H4 (cell line): ENCODE measurements at places on chromosomes 16 and 17.

- no peak for DNase-seq
Observed at GRCh38 chr17:64547319-64547718, 40.5 kb downstream of the CEP95 start.

DNA sequence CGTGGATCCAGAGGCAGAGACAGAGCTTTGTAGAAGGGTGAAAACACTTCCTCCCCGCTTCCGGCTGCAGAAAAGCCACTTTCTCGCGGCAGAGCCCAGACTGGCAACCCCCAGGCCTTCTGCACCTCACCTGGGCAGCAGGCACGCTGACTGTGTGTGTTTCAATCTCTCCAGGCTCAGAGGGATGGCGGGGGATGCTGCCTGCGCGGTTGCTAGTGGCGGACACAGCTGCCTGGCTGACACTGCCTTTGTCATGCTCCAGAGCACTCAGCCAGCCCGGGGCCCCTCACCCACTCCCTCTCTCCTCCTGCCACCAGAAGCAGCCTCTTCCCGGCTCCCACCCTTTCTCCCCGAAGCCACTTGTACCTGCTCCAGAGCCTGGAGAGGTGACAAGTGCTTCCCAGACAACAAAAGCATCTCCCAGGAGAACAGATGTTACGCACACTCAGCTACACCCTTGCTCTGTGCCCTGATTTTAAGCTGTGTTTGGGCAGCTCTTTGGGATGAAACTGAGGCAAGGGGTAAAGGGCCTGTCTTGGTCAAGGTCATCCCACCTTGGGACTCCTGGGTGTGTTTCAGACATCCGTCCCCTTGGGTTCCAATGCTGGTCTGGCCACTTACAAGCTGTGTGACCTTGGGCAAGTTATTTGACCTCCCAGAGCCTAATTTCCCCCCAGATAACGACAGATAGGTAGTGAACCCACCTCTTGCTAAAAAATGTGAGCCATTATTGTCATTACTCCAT is 9.2 kb upstream of the GLIS2 start:
- no peak for DNase-seq

GRCh38 chr16:15606518-15607220 is 36.3 kb downstream of the MARF1 start:
- DNase-seq, result no peak

DNA sequence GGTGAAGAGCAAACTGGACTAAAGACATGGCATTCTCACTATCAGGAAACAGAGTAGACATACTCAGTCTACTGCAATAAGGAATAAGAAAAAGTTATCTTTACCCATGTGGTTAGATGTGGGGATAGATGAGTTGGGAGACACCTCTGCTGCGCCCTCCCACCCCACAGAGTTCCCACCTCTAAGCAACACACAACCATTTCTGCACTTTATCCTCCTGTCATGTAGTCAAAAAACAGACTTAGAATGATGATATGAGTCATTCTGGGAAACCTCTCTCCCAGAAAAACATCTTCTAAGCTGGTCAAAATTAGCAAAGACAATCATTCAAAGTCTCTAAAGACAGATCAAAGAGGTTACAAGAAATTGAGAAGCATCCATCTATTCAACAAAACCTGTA is 94.9 kb downstream of the CACNG1 start:
- DNase-seq, result no peak

GRCh38 chr16:83552228-83552627 is 255.6 kb upstream of the HSBP1 start:
- no peak for DNase-seq

GRCh38 chr16:19696961-19697360 is 21.1 kb downstream of the KNOP1 start:
- DNase-seq, result no peak

DNA sequence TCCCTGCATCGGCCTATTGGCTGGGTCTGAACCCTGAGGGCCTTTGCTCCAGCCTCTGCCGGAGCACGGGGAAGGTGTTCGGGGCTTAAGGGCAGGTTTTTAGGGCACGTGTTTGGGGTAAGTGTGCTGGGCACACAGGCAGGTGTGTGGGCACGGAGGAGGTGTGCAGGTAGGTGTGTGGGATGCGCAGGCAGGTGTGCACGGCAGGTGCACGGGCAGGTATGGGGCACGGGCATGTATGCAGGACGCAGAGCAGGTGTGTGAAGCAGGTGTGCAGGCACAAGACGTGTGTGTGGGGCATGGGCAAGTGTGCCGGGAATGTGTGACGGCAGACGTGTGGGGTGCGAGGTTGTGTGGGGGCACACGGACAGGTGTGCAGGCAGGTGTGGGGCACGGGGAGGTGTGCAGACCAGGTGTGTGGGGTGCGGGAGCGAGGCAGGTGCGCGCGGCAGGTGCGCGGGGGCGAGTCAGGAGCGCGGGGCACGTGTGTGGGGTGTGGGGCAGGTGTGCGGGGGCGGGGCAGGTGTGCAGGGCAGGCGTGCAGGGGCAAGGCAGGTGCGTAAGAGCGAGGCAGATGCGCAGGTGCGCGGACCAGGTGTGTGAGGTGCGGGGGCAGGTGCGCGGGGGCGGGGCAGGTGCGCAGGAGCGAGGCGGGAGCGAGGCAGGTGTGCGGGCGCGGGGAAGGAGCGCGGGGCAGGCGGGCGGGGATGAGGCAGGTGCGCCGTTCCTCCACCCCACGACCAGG is 28.6 kb upstream of the METRNL start:
- DNase-seq, result no peak

DNA sequence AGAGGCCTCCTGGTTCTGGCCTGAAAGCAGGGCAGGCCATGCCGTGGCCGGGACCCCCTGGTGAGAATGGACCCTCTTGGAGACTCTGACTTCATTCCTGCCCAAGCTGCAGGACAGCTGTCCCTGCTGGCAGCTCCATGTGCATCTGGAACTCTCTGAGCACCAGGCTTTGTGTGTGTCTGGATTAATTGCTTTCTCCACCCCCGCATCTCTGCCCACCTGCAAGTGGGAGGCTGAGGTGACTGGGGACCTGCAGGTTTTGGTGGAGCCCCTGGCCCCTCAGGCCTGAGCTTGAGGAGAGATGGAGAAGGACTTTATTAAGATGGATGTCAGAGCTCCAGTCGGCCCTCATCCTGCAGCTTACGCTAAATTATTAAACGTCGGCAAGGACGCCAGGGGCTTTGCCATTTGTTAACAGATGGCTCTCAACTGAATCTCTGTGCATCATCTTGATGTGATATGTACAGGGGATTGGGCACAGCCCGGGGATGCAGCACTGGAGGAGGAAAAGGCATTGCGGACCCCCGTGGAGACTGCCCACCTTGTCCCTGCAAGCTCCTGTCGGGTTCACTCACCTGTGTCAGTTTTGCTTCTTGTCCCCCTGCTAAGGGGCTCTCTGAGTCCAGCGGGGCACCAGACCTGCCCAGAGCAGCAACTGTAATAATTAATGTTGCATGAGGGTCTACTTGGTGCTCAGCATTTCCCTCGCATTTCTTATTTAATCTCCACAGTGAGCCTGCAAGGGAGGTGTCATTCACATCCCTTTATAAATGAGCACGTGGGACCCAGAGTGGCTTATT is 154.1 kb upstream of the RPL38 start:
- DNase-seq, result no peak

DNA sequence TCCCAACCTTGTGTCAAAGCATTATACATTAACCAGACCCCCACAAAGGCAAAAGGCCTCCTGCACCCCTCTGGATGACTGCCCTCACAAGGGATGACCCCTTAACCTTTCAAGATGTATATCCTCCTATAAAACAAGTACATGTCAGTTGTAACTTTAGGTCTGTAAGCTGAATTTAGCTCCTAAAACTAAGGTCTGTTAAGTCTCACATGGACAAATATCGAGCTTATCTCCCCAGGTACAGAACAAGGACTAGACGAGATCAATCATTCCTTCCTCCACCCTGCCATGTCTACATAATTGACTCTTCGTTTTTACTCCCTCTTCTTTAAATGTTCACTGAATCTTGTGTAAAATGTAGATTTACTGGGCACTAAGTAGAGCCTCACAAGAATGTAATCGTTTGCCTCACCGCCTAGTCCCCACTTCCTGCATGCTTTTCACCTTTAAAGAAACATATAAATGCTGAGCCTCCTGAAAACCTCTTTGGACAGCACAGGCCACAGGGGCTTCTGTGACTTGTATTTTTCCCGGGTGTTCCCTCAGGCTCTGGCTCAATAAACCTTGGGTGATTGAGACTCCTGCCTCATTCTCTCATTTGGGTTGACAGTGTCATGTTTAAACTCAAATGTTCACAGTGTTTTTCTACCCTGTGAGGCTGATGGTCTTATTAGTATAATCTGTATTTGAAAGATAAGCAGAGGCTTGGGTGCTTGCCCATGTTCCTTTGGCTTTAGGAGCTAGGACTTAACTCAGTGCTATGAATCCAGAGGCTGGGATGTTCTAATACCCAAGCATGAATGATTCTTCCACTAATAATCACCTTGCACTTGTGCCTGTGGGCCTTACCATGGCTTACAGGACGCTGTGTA is 37.6 kb downstream of the MMD start:
- DNase-seq, result no peak

GRCh38 chr17:73718362-73718761 is 74.1 kb upstream of the SDK2 start:
- DNase-seq, result no peak

DNA sequence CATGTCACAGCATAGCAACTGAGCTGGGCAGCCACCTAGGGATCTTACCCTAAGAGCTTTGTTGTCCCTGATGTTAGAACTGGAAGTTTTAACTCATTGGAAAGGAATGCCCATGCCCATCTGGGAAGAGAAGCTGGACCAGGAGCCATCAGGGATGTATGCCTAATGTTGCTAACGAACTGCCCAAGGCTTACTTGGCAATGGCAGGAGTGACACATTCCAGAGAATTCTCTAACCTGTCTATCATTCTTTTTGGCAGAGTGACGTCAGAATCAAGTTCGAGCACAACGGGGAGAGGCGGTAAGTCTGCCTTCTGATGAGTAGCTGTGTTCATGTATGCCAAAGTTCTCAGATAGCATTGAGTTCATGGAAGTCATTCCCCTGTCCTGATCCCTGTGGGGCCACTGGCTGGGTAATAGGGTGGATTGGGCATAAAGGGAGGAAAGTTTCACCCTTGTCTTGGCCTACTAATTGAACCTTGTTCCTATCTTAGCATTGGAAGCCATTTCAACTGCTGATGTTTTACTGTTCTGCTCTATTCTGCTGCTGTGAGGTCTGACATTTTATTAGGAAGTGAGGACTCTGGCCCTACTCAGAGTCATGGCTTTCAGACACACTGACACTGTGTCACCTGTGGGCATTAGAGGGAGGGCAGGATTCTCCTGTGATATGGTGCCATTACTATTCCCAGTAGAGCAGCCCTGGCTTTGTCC is 23.7 kb downstream of the MAP3K3 start:
- DNase-seq, result no peak

DNA sequence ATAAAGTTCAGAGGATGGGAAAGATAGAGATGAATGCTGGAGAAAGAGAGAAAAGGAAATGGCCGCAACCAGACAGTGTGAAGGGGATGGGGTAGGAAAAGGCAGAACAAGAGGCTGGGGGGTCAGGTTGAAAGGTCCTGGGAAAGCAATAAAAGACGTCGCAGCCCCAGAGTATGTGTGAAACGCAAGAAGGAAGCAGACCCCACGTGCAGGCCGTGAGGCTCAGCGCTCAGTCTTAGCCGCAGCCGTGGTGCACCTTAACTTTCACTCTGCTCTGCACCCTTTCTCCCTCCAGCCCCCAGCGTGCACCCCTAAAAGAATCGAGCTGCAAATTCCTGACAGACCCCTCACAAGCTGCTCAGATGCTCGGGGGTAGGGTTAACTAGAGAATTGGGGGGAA is 1.9 kb downstream of the DNAH17 start:
- no peak for DNase-seq

- no peak for DNase-seq
Observed at GRCh38 chr17:37787055-37787757, 42.3 kb upstream of the HNF1B start.

- peak; percentile 27 for DNase-seq
Observed at GRCh38 chr16:24713379-24713778, 16.1 kb upstream of the TNRC6A start.

DNA sequence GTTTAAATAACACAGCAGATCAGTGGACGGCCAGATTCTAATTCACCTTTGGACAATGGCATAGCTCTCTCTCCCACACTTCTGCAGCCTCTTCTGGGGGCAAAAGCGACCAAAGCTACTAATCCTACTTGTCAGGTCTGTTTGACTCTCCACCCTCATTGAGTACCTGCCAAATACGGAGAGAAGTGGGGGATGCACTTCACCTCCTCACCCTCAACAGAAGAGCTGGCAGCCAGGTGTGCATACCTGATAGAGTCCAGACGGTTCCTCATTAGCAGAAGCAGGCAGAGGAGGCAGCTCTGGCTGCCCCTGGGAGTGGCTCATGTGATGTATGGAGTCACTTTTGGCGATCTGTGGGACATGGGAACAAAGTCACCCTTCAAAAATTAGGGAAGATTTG is 4.9 kb downstream of the DNAH3 start:
- no peak for DNase-seq

- DNase-seq, result peak; percentile 62
Observed at GRCh38 chr16:66728117-66728787, 23.2 kb downstream of the DYNC1LI2 start.
